ENCODE measurements at places on chromosomes 2 and 18.

GRCh38 chr2:76613330-76613729 lies 902.6 kb upstream of the GCFC2 start:
- DNase-seq, result no peak

DNA sequence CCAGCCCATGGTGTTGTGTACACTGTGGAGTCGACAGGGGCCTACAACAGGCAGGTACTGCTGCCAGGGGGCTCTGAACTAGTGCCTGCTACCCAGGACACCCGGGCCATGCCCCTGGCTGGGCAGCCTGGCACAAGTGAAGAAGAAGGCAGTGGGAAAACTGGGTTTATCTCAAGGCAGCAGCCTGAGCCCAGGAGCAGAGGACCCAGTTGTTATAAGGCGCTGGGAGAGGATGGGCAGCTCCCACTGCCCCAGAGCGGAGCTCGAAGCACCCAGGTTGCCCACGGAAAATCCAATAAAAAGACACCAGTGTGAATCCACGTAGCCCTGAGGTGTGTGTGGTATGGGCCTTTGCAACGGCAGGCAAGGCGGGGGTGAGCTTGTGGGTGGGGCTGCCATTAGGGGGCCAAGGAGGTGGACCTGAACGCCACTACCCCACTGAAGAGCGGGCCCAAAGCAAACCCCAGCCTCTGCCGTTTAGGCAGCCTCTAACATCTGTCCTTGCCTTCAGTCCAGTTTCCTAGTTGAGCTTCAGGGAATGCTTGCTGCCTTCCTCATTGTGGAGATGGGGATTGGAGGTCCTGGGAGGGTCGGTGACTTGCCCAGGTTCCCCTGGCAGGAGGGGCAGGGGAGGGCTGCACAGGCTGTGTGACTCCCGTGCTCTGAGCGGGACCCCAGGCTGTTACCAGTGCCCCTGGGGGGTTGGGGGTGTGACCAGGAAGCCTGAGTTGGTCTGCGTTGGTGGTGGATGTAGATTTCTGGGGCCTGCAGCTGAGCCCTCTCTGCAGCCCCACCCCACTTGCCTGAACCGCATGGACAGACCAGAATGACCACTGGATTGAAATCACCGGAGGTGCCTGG lies 16.0 kb downstream of the ARID5A start:
- no peak for DNase-seq

GRCh38 chr2:220509096-220509757 lies 881.8 kb downstream of the SLC4A3 start:
- no peak for DNase-seq

DNA sequence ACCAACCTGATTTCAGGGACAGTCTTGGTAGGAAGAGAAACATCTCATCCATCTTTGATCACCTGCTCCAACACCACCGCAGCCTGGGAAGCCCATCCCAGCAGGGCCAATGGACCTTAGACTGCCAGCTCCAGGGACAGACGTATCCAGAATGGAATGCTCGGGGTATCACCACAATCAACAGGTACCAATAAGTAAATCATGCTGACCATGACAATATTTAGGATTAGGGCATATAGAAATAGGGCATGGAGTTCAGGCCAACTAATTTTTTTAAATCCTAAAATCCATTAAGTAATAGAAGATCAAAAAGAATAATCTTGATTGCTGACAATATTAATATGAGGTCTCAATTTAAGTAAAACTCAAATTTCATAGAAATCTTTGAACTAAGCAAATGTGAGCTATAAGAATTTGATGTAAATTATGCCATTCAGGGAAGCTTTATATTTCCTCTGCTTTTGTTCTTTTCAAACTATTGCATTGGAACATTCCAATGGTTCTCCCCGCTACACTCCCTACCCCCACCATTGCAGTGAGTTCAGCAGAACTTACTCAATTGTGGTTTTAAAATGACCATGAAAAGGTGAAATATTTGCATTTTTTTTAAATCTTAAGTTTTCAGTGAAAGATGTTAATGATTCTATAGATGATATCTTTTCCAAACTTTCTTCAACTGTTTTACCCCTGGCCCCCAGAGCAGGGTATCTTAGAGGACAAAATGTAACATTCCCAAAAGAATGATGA lies 138.6 kb downstream of the DNER start:
- DNase-seq, result no peak

GRCh38 chr2:240426845-240427721 lies 8.4 kb upstream of the GPC1 start:
- no peak for DNase-seq

GRCh38 chr2:145925591-145925990 lies 1405.7 kb upstream of the ZEB2 start:
- DNase-seq, result no peak

DNA sequence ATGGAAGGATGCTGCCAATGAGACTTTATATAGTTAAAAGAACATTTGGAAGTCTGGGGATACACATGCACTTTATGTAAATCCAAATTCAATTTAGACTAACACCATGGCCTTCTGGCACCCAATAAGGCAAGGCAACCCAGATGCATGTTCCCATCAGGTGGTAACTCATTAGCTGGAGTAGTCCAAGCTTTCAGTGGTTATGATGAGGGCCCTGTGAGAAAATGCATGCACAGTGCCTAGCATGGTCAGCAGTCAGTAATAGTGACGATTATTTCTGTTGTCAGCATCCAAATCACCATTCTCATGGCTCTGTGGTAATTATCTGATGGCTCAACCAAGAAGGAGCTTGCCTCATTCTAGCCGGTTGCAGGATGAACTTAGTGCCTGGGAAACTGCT lies 70.3 kb upstream of the CTLA4 start:
- no peak for DNase-seq

- DNase-seq, result no peak
Measured at GRCh38 chr2:238509903-238510302, 83.2 kb downstream of the ASB1 start.

GRCh38 chr18:32025744-32026143 lies 7.1 kb downstream of the RNF125 start:
- DNase-seq, result no peak

GRCh38 chr2:62293151-62293489 lies 97.2 kb downstream of the B3GNT2 start:
- DNase-seq, result no peak

DNA sequence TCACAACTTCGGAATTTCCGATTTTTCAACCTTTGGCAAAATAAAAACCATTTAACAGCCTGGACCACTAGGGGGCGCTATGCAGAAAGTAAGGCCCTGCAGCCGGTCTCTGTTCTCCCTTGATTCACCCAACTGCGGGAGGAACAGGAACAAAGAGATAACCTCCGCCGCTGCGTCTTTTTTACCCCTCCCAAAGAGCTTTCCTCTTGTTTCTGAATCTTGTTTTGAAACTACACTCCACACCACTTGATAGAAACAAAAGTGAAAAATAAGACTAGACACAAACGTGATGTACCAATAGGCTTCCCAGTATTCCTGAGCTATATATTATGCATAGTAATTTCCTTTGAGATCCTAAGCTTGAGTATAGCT lies 231.2 kb downstream of the MYO3B start:
- DNase-seq, result peak; percentile 70

DNA sequence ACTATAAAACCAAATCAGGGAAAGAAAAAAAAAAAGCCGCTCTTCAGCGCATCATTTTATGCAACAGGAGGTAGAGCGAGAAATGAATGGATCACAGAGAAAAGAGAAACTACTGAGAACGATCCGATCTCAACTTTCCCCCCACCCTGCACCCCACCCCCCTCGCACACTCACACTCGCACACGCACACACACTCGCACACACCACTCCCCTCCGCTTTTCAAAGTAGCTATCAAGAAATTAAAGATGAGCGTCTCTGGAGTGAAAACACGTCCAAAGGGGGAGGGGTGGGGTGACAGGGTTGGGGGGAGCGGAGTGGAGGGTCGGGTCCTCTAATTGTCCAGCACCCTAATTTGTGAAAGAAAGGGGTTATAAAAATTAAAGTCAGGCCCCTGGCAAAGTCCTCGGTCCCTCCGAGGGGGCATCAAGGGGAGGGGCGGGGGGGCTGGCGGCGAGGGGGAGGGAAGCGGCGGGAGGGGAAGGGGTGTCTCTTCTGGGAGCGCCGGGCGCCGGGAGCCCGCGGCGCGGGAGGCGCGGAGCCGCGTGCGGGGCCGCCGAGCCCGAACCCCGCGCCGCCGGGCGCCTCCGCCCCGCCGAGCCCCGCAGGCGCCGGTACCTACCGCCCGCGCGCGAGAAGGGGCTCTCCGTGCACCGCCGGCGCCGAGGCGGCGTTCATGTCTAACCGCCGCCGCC lies 428 bp downstream of the TCF4 start:
- DNase-seq, result peak; percentile 63

GRCh38 chr2:239000500-239001073 lies 152.7 kb downstream of the TWIST2 start:
- DNase-seq, result no peak

DNA sequence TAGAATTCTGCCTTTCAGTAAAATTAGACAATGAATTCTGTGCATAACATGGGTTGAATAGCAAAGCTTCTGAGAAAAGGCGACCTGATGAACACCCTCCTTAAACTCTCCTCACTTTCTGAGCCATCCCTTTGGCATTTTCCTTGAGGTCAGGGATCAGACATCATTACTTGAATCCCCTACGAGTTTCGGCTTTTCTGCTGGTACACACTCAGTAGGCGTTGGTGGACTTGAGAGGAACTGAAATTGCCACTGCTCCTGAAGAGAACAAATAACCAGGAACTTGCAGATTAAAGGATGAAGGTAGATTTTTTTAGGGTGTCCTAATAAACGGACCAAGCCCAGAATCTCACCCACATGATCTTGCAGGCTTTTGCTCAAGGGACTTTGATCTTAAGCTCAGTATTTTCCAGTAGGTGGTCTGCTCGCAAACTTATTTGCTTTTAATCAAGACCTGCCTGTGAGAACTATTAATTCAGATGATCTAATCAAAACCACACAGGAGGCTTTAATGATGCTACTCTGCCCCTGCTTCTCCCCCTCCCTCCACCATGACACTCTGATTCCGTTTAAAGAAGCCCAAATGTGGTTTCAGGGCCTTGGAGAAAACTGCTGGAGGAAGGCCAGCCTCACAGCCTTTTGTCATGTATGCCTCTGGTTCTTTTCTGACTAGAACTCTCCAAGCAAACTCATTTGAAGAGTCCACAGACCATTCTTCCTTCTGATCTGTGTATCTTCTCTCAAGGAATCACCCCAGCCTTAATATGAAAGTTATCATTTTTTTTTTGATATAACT lies 124.9 kb downstream of the PRKCE start:
- DNase-seq, result no peak
